IMR-90 (cell line): ENCODE measurements at places on chromosomes 12 and 14. TPM values are rescaled to one million over a fixed set of nuclear protein-coding genes. Genes with fewer than 3 reads are reported as not detected.
A peak's percentile ranks its signal among the peaks of the same experiment; 100 is the strongest.

DNA sequence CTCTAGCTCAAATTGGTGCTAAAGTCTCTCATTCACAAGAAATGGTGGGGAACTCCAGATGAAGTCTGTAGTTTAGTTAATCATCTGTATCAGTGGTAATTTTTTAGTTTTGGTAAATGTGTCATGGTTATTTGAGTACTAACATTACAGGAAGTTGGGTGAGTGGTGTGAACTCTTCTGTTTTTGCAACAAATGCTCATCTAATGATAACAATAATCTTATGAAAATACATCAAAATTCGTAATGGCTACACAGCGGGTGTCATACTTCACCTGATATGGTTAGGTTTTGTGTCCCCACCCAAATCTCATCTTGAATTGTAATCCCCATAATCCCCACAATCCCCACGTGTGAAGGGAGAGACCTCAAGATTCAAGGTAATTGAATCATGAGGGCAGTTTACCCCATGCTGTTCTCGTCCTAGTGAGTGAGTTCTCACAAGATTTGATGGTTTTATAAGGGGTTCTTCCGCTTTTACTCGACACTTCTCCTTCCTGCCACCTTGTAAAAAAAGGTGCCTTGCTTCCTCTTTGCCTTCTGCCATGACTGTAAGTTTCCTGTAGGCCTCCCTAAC, 209.3 kb upstream of the FOXN3 start:
- no peak for DNase-seq
- no peaks in the 10 kb centered on the region for H3K36me3 ChIP-seq
- no peak overlapping the region for H3K4me3 ChIP-seq
- H3K27ac ChIP-seq = no peak overlapping the region
- H3K4me1 ChIP-seq = peaks cover 17% of the 10 kb centered on the region

- DNase-seq = peak; percentile 59
- peak overlapping the region; percentile 93 for H3K4me3 ChIP-seq
- peaks cover 3% of the 10 kb centered on the region; the same call in 1 of the 2 replicates for H3K4me1 ChIP-seq
- H3K27ac ChIP-seq = no peak overlapping the region
- H3K27me3 ChIP-seq = no peaks in the 10 kb centered on the region
Observed at GRCh38 chr12:88036353-88036965, 7.3 kb upstream of the C12orf50 start.

DNA sequence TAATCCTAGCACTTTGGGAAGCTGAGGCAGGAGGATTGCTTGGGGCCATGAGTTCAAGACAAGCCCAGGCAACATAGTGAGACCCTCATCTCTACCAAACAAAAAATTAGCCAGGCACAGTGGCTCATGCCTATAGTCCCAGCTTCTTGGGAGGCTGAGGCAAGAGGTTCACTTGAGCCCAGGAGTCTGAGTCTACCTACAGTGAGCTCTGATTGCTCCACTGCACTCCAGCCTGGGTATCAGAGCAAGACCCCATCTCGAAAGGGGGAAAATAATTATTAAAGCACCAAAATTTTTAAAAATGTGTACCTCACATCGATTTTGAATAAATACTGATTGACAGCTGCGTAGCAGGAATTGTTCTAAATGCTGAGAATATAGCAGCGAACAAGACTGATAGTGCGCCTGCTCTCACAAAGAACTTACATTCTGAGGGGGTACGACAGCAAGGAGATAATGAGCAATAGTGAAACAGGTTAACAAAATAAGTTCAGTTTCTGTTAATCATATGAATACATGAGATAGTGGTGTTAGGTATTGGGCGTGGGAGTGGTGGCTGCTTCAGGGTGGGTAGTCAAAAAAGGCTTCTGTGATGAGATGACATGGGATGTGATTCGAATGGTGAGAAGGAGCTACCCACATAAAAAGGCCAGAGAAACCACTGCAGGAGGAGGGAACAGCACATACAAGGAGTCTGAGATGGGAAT, 19.6 kb downstream of the HCFC2 start:
- peaks cover 32% of the 10 kb centered on the region for H3K36me3 ChIP-seq
- DNase-seq = no peak
- H3K4me1 ChIP-seq = peaks cover 3% of the 10 kb centered on the region; the same call in 1 of the 2 replicates
- H3K27me3 ChIP-seq = no peaks in the 10 kb centered on the region
- H3K27ac ChIP-seq = no peak overlapping the region

The KIF26A gene
- total RNA-seq = not detected in 2 replicates
